ENCODE measurements at places on chromosomes 11 and 22. TPM values are rescaled to one million over a fixed set of nuclear protein-coding genes. Genes with fewer than 3 reads are reported as not detected.

CBL gene
- total RNA-seq = 11.0 TPM

DNA sequence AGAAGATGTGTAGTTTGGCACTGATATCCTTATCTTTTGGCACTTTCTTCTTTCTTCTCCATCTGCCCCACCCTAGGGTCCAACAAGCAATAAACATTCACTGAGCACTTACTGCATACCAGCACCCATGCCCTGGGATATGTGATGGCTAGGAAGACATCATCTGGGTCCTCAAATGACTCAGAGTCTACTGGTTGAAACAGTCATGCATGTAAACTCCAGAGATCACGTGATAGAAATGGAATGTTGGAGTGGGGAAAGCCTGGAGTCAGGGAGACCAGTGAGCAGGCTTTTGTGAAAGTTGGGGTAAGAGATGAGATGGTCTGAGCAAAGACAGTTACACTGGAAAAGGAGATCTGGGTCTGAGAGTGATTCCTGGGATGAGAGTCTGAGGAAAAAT, 724.9 kb upstream of the TENM4 start:
- DNase-seq = no peak

LARGE1 gene
- total RNA-seq = 93.8 TPM

DNA sequence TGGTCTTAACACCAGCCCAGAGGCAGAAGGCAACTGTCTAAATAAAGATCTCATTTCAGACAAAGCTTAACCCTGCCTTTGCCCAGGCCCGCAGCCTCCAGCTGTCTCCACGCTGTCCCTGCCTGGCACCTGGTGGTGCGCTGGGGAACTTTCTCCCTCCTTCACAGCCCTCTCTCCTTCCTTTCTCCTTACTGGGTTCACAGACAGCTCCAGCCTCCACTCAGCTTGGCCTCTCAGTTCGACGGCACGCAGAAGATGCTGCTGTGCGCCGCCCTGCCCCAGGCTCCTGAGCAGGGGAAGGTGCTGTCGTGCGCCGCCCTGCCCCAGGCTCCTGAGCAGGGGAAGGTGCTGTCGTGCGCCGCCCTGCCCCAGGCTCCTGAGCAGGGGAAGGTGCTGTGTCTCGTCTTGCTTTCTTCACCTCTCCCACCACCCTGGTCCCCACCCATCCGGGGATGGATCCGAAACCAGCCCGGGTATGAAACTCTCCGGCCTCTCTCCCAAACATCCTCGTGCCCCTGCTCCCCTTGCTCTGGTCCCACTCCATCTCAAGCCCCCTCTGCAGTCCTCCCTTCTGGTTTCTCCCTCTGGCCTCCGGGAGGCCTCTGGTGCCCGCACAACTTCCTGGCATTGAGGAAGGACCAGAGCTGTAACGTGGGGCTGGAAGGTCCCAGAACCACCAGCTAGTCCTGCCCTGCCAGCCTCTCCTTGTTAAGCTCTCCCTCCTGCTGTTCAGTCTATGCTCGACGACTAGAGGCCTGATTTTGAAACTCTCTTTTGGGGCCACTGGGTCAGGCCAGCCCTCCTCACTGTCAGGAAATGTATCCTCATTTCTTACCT, 22.9 kb upstream of the JAM3 start:
- DNase-seq = no peak

DNA sequence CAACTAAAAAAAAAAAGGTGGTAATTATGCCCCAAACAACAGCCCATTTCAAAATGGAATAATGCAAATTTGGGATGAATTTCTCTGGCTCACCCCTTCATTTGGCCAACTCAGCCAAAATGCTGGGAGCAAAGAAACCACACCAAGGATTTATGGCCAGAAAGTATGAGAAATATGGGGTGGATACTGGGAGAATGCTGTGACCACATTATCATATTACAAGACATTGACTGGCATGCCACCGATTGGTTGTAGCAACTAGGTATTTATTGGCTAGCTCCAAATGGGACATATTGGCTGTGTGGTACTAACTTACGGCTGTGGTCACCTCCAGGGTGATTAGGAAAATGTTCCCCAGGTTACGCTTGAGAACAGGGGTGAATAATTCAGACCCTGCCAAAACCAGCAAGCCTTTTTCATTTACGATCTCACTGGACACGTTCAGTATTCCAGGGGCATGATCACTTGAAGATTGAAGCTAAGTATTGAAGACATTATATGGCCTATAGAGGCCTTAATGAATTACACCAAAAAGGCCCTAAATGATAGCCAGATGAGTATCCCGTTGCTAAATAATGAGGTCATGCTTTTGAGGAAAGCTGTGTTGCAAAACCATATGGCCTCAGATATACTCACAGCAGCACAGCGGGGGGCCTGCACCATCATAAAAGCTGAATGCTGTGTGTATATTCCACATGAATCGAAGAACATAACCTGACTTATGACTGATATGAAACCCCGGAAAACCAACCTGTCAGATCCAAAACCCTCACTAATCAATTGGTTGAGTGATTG, 3.8 kb upstream of the FDX1 start:
- no peak for DNase-seq

DNA sequence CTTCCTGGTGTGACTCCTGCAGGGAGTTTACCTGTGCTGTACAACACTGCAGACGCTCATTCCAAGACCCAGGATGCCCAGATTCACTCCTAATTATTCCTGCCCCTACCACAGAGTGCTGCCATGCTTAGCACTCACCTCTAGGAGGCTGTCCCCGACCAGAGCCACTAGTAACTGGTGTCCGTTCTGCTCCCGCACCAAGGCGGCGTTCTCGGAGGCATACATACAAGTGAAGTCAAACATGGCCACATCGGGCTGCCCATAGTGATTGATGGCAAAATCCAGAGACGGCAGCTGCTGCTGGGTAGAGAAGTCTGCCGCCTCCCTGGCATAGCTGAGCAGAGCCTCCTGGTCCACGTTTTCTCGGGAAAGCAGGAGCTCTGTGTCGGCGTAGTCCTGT, 122.3 kb upstream of the BID start:
- DNase-seq = no peak

DNA sequence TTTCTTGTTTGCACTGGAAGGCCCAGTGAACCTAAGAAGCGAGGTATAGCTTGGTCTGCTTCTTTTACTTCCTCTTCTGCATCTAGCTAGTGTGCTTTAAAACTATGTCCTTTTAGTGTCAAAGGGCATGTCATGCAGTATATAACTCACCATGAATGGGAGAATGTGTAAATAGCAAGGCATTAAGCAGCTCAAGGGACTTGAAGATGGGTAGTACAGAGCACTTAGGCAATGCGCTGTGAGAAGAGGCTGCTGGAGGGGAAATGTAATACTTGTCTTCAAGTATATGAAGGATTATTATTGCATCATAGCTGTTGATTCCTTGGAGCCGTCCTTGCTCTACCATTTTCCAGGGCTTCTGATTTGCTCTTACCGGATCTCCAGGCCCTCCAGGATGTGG, 7.6 kb downstream of the MAML2 start:
- no peak for DNase-seq

DNA sequence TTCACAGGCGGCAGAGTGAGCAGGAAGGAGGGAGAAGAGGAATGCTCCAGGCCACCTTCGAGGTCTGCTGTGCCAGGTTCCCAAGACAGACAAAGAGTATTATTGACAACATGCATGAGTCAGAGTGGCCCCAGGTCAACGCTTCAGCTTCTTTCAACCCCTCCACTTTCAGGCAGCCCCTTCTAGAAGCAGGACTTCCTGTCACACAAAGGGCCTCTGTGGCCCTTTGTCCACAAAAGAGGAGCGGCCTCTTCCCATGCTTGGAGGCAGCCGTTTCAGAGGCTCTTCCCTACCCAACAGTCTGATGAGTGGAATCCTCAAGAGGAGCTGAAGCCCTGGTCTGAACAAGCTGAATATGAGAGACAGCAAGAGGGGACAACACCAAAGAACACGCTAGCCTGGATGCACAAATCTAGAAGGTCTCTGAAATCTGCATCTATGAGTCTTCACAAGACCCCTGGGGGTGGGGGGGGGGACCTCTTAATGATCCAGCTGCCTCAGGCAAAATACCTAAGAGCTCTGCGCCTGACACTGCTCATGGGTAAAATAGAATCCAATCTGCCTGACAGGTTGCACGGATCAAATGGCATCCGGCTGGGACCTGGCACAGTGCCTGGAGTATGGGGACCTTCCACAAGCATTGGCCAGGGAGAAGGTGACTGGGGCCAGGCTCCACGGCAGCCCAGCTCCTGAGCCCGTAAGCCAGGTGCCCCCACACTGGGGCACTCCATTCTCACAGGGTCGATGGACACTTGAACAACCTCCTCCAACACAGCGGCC, 67.5 kb downstream of the PACSIN2 start:
- DNase-seq = no peak

SEC14L3 gene
- total RNA-seq = not detected

DNA sequence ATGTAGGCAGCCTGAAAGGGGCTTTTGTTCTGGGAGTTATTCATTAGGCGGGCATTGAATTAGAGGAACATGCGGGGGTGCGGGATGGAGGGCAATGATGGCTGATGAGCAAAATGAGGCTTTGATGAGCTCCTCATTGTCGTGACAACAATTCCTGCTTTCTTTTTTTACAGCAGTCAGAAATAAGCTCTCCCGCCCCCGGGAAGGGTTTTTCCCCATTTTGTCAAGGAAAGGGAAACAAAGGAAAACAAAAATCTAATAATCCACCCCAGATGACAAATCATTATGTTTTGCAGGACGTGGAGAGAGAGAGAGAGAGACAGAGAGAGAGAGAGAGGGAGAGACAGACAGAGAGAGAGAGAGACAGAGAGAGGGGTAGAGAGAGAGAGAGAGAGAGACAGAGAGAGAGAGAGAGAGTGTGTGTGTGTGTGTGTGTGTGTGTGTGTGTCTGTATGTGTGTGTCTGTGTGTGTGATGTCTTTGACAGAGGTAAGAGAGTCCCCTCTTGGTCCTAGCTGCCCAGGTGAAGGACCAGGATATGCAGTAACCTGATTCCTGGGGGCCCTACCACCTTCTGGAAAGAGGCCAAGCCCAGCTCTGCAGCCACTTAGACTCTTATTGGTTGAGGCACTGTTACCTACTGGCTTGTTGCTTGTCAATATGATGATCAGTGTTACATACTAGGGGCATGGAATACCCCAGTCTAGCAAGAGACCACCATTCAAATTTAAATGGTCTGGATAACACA, 46.7 kb upstream of the PARVA start:
- no peak for DNase-seq

- no peak for DNase-seq
Measured at GRCh38 chr22:38566726-38567504, 3.1 kb downstream of the DMC1 start.

DNA sequence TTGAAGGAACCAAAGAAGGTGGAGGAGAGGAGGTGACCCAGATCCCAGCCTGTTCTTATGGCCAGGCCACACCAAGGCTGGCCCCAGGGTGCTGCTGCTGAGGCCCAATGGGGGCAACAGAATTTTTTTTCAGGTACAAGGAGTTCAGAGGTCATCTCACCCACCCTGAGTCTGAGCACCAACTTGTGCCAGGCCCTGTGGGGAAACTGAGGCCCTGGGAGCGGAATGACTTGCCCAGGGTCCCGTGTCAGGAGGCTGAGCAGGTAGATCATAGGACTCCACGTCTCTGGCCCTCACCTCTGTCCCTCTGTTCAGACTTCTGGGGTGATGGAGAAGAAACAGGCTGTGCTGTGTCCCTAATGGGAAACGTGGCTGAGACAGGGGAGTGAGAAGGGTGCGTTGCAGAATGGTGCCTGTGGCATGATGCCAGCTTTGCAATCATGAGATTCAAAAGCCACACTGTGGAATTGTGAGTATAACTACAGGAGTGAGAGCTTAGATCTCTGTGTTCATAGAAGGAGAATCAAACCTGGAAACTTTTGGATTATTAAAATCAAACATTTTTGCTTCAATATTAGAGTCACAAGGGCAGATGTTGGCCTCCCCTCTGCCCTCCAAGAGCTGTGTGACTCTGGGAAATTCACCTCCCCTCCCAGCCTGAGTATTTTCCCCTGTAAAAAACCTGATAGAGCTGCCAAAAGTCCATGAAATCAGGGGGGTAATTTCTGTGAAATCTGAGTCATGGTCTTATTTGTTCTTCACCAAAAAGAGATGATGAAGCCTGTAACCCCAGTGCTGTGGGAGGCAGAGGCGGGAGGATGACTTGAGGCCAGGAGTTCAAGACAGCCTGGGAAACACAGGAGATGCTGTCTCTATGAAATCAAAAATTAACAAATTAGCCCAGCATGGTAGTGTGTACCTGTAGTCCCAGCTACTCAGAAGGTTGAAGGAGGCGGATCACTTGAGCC, 874 bp downstream of the APOL1 start:
- no peak for DNase-seq

- DNase-seq = no peak
Measured at GRCh38 chr11:11808992-11809615, 32.7 kb upstream of the USP47 start.

DNA sequence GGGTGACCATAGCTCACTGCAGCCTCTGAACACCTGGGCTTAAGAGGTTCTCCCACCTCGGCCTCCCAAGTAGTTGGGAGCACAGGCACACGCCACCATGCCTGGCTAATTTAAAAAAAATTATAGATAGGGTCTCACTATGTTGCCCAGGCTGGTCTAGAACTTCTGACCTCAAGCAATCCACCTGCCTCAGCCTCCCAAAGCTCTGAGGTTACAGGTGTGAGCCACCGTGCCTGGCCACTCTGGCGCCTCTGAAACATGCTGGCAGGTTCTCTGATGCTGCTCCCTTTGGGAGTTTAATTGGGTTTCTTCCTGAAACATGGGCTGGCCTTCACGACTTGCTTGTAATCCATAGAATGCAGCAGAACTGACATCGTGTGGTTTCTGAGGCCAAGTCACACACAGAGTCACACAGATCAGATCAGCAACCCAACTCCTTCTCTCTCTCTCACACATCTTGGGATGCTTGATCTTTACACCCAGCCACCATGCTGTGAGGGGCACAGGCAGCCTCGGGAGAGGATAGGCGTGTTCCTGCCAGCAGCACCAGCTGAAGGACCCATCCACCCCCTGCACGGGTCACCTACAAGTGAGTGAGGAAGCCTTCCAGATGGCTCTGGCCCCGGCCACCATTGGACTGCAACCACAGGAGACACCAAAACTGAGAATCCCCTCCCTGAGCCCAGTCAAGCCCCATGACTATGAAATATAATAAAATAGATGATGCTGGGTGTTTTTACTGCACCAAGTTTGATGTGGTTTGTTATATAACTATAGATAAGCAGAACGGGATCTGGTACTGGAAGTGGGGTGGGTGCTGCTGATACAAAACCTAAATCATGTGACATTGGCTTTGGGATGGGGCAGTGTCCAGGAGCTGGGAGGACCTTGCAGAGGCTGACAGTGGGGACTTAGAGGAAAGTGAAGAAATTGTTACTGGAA, 3.1 kb upstream of the GSC2 start:
- no peak for DNase-seq

CFAP68 gene
- 19.1 TPM for total RNA-seq
